ENCODE measurements at places on chromosomes 7 and 10.

DNA sequence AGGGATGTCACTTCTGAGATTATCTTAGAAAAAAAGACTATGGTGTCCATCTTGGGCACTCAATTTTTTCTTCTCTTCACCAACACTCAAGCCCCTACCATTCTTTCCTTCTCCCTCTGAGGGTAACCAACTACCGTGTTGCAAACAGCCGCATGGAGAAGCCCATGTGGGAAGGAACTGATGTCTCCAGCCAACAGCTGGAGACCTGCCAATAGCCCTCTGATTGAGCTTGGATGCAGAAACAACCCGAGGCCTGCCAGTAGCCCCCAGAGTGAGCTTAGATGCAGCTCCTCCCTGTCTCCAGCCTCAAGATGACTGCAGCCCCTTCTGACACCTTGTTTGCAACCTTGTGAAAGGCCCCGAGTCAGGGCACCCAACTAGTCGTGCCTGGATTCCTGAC lies 36.4 kb upstream of the CHCHD3 start:
- no peak for DNase-seq

GRCh38 chr10:113027574-113028455 lies 77.8 kb downstream of the TCF7L2 start:
- no peak for DNase-seq

DNA sequence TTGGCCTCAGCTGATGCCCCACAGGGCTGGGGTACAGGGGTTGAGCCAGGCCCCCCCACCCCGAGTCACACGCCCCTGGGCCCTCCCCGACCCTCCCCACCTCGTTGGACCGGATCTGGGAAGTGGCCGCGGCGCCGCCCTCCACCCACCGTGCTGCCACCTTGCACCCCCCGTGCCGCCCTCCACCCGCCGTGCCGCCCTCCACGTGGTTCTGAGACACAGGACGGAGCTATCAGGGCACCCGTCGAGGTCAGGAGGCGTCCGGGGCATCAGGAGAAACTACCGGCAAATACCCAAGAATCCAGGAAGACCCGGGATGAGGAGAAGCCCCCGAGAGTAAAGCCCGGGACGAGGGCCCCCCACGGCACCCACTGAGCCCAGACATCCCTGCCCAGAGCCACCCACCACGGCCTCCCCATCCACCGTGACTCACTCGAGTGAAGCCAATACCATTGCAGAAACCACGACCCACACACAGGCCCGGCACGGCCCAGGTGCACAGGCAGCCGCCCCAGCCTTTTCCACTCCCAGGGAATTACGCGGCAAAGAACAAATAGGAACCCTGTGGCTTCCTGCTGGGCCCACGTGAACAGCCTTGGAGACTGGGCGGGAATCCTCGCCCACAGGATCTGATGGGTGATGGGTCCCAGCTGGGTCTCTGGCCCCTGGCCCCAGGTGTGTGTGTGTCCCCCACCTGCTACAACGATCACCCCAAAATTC lies 34.0 kb downstream of the ADAP1 start:
- DNase-seq: no peak

- no peak for DNase-seq
Observed at GRCh38 chr7:41491308-41491707, 211.6 kb downstream of the INHBA start.

DNA sequence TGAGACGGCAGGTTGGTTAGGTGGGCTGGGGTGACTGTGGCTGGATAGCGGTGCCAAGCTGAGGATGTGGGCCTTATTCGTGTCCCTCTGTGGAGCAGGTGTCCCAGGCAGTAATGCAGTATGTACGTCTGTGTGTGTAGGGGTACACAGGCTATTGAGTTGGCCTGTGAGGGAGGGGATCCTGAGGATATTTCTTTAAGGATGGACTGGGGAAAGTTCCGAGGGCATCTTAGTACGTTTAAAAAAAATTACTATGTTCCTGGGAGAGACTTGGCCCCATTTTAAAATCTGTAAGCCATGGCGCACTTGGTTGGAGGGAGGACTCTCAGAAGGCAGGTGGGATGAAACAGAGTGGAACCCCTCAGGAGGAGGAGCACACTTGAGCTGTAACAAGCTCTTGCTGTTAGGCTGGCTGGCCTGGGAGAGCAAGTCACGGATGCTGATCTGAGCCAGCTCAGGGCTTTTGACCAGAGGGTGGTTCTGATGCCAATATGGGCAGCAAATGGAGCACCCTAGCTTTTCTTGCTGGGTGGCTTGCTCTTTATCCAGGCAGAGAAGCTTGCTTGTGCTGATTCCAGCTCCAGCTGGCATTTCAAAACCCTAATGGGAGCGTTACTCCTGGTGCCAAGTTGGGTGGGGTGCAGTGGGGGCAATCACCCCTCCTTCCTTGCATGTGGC lies 765 bp downstream of the WBP1L start:
- DNase-seq: no peak

DNA sequence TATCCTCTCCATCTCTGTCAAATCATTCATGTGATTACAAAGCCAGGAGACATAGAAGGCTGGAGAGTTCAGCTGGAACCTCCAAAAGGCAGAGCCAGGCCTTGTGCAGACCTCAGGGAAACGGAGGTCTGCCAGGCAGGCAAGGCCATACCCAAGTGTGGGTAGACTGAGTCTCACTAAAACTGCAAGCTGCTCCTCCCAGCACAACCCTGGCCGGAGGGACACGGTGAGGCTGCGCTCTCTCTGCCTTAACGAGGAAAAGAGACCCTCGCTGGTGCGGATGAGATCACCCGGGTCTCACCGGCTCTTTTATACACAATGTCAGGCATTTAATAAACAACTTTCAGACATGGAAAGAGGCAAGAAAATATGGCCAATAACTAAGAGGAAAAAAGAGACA lies 66.1 kb upstream of the INPP5A start:
- no peak for DNase-seq

DNA sequence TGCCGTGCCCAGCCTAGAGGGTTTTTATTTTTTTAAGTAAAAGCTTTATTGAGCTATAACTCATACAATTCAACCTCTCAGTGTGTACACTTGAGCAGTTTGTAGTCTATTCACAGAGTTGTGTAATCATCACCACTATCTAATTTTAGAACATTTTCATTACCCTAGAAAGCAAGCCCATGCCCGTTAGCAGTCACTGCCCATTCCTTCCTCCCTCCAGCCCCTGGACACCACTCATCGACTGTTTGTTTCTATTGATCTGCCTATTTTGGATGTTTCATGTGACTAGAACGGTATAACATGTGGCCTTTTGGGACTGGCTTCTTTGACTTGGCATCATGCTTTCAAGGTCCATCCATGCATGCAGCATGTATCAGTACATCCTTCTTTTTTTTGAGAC lies 25.7 kb upstream of the SEC61A2 start:
- no peak for DNase-seq

DNA sequence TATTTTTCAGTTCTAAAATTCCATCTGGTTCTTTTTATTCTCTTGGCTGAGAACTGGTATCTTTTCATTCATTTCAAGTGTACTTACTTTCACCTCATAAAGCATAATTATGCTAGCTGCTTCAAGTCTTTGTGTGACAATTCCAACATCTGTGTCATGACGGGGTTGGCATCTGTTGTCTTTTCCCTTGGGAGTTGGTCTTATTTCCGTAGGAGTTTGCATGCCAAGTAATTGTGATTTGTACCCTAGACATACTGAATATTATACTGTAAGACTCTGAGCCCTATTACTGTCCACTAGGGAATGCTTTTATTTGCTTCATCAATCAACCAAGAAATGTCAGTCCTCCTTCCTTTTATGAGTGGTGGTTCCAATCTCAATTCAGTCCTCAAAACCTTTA lies 24.6 kb upstream of the HUS1 start:
- DNase-seq: no peak

DNA sequence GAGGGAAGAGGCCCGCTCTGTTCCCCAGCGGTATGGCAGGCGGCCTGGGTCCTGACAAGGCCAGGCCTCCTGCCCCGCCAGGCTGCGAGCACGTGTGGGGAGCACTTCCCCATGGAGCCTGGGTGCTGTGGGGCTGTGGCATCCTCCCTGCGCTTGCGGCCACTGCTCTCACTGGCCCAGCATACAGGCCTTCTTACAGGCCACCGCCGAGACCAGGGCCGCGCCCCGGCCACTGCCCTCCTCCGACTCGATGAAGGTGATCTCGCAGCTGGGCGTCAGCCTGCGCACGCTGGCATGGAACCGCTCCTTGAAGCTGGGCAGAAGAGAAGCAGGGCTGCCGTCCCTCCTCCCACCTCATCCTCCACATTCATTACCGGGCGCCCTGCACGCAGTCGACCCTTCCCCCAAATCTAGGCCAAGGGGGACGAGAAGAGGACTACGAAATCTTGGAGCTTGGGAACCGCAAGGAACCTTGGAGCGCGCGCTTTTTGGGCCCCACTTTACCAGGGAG lies 3.9 kb upstream of the MYL7 start:
- DNase-seq: no peak

DNA sequence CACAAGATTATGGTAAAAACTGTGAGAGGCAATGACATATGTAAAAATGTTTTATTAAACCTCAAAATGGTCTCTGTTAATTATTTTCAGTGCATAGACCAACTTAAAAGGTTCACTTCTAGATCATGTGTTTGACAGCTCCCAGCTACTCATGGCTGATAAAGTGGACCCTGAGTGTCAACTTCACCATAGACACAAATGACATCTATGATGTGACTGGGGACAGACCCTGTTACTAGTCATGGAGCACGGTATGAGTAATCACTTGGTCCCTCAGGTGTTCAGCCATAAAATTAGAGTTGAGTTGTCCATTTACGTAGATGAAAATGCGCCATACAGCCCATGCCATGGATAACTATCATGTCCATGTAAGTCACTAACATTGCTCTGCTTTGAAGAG lies 199.8 kb downstream of the ZNF365 start:
- no peak for DNase-seq

DNA sequence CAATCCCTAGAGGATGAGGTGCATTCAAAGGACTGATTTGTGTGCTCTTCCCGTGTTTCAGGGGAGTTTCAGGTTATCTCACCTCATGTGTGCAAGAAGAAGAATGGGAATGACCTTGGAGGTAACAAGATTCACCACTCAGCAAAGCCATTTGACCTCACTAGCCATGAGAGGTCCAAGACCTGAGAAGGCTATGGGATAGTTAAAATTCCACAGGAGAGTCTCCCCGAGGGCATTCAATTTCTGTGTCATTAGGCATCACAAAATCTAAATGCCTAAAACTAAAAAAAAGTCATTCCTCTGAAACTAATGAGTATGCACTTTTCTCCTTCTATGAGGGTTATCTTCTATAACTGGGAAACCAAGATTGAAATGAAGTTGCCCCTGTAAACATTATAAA lies 433.4 kb downstream of the KCNMA1 start:
- no peak for DNase-seq

DNA sequence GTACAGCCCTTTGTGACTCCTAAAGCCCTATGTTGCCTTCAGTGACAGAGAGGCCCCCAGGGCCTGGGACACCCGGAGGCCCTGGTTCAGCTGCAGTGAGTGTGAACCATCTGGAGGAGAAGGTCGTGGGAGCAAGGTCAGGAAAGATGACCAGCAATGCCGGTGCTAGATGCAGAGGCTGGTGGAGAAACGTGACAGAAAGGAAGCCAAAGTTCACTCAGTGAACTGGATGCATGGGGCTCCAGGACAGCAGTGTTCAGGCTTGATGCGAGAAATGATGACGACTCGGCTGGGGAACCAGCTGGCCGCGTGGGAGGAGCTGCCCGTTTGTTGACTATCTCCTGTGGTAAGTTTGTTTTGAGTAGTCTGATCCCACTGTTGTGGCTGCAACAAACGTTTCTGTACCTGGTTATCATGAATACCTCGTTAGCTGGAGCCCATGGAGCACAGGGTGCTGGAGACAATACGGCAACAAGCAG lies 54.1 kb upstream of the MKRN1 start:
- DNase-seq: no peak

GRCh38 chr7:42945821-42946626 lies 13.8 kb downstream of the MRPL32 start:
- DNase-seq: no peak

DNA sequence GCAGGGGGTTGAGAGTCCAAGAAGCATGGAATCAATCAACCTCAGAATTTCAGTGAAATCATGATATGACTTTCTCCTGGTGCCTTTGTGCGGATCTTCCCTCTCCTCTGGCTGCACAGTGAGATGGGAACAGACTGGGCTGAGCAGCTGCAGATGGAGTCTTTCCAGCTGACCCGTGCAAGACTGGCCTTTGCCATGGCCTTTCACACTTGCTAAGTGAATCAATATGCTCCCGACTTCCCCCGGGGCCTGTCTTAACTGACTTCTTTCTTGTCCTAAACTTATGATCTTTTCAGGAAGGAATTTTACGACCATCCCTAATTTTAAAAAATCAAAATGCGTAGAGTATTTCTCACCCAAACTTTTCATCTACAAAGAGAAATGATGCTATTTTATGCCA lies 469.9 kb downstream of the GALNT17 start:
- DNase-seq: no peak

- DNase-seq: no peak
Observed at GRCh38 chr10:77319557-77319956, 318.1 kb downstream of the KCNMA1 start.

GRCh38 chr10:42479057-42479456 lies 159.3 kb downstream of the ZNF33B start:
- no peak for DNase-seq

DNA sequence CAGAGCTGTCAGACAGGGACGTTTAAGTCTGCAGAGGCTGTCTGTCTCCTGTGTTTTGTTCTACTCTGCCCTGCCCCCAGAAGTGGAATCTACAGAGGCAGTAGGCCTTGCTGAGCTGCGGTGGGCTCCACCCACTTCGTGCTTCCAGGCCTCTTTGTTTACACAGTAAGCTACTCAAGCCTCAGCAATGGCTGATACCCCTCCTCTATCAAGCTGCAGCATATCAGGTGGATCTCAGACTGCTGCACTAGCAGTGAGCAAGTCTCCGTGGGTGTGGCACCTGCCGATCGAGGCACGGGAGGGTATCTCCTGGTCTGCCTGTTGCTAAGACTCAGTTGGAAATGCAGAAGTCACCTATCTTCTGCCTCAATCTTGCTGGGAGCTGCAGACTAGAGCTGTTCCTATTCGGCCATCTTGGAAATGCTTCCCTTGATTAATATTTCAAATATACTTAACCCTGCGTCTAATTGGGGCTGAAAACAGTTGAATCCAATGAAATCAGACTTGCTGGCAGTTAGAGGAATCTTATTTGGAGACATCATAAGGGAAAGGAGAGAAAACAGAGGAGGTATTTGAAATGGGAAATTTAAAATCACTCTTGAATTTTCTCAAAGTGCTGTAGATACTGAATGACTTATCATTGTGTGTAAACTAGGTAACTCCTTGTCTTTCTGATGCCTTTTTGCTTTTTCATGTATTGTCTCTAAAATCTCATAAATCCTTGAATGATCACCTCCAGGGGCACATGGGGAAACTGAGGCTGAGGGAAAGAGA lies 13.8 kb upstream of the CYP3A5 start:
- no peak for DNase-seq

GRCh38 chr7:94562525-94562924 lies 52.9 kb downstream of the CASD1 start:
- DNase-seq: no peak

DNA sequence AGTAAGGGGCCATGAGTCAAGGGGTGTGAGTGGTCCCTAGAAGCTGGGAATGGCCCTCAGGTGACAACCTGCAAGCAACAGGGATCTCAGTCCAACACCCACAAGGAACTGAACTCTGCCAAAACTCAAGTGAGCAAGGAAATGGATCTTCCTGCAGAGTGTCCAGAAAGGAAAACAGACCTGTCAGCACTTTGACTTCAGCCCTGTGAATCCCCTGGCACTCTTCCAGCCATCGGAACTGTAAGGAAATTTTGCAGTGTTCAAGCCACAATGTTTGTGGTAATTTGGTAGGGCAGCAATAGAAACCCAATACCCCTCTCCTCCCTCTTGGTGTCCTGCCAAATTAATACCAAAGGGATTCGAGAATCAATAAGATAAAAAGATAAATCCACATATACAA lies 6.9 kb downstream of the LYZL1 start:
- no peak for DNase-seq

- DNase-seq: no peak
Observed at GRCh38 chr7:90749262-90749661, 153.1 kb downstream of the CDK14 start.
